Uterus (tissue), 4 donors: ENCODE measurements at places on chromosomes 3 and 15.
A peak's percentile ranks its signal among the peaks of the same experiment; 100 is the strongest.

- DNase-seq, result peak; percentile 76
These were observed at the start of gene DUSP7 for GRCh38 chr3:52056521-52056967. TSS of gene DUSP7 (minus strand) at chr3:52056571. CDS start at chr3:52056366, 205 bp downstream.

DNA sequence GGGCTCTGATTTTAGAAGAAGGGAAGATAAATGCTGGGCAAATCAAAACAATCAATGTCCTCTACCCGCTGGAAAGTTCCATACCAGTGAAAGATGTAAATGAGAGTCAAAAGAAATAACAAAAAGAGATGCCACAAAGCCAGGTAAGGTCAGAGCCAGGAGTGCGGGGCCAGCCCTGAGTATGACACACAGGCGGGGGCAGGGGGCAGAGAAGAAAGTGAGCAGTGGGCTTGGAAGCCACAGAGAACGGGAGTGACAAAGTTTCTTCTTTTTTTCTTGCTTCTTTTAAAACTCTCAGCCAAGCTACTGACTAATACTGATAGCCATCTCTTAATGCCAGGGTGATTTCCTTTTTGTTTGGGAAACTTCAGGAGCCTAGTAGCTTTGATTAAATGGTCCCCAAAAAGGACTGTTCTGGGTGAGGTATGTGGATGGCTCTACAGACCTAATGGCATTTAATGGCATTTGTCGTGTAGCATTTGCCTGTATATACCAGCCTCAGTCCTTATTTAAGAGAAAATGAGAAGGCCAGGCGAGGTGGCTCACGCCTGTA is 23.1 kb upstream of the TSEN2 start:
- no peak for DNase-seq

- DNase-seq, result no peak
These were observed 31.9 kb downstream of the SLMAP start for GRCh38 chr3:57787867-57788623.

GRCh38 chr15:93614386-93615104 is 525.5 kb upstream of the RGMA start:
- DNase-seq, result peak; percentile 18

DNA sequence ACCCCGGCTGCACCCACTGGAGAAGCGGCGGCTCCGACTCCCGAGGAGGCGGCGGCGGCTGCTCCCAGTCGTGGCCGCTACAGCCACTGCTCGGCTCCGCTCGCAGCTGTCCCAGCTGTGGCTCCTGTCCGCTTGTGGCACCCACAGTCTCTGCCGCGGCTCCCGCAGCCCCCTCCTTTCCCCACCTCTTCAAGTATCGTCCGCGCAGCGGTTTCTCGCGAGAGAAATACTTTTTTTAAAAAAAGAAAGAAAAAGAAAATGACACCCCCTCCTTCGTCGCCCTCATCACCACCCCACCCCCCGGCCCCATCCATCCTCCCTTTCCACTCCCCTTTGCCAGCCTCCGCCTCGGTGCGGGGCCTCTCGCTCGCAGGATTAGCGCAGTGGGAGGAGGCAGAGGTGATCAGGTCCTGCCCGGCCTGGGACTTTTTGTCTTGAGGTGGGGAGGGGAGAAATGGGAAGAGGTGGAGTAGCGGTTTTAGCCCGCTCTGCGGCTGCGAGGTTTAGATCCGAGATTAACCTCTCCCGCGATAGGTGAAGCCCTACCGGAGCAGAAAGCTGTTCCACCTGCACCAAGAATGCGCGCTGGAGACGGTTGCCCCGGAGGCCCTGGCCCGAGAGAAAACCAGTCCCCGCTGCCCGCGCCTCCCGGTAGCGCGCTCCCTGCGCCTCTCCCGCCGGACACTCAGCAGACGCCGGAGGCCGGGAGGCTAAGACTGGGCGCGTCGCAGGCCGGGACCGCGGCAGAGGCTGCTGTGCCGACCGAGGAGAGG is at the start of gene FBN1:
FBN1 (minus strand) TSS at position 152 of the 773 bp plus-strand sequence. CDS start 940 bp downstream, outside the sequence.
- peak; percentile 83 for DNase-seq

- DNase-seq, result no peak
These were observed 88.6 kb upstream of the ZNF385D start for GRCh38 chr3:21839592-21839991.

GRCh38 chr3:159732172-159733111 is 256.2 kb upstream of the IL12A start:
- no peak for DNase-seq

- DNase-seq, result no peak
These were observed 79.6 kb upstream of the GADL1 start for GRCh38 chr3:30974071-30974470.
